Heart left ventricle (tissue), 16 donors: ENCODE measurements at places on chromosomes 7 and 10. TPM values are rescaled to one million over a fixed set of nuclear protein-coding genes. Genes with fewer than 3 reads are reported as not detected.

DNA sequence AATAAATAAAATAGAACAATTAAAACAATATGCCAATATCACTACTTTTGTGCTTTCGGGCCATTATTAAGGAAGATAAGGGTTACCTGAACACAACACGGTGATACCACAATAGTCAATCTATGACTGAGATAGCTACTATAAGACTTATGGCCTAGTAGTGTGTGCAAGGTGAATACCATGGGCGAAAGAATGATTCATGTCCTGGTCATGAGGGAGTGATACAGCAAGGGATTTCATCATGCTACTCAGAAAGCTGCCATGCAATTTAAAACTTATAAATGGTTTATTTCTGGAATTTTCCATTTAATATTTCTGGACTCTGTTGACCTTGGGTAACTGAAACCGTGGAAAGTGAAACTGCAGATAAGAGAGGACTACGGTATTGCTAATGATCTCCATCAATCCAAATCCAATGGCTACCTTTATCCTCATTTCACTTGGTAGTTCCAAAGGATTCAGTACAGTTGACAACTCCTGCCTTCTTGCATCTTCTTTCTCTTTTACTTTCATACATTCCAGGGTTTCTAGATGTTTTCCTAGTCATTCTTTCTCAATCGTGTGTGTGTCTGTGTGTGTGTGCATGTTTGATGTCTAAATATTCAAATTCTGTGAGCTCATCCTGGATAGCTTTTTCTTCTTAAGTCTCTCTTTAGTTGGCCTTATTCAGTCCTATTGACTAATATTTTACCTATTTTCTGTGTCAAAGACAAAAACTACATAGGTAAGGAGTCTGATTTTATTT is 100.5 kb upstream of the MAGI2 start:
- no peak for DNase-seq

GRCh38 chr7:156179872-156180390 is 367.7 kb upstream of the SHH start:
- DNase-seq = no peak

GRCh38 chr7:76357475-76358010 is 1.2 kb downstream of the YWHAG start:
- no peak for DNase-seq

Gene AKR1C1
- 9.9 TPM for total RNA-seq

Gene PVRIG
- not detected for total RNA-seq

Gene CPA1
- total RNA-seq = not detected

Gene OLAH
- not detected for total RNA-seq
